EH (cell line): ENCODE measurements at places on chromosomes 16 and 17.

DNA sequence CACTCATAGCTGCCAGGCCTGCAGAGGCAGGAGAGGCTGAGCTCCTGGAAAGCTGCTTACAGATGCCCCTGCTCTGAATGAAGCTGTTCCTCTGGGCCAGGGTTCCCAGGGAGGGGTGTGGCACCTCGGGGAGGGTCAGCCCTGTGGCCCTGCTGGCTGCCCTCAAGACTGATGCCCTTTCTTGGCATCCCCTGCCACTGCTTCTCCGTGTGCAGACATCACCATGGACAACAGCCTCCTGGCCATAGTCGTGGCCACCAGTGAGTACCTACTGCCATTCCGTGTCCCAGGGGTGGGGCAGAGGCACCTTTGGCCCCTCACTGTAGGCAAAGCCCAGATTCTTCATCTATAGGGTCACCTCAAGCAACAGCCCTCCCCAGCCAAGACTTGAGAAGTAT, 8.9 kb downstream of the MRPL27 start:
- DNase-seq, result no peak

DNA sequence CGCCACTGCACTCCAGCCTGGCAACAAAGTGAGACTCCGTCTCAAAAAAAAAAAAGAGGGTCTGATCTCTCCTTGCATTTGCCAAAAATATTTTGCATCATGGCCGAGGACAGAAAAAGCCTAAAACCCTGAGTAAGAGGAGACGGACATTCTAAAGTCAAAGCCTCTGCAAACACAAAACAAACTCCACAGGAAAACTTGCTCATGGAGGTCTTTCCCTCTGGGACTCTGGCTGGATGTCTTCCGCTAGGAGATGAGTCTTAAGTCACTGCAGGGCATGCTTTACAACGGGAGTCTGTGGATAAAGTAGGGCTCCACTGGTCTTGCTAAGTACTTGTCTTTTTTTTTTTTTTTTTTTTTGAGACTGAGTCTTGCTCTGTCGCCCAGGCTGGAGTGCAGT, 74.0 kb downstream of the MRM3 start:
- DNase-seq, result no peak

GRCh38 chr17:58755577-58756245, at the start of gene PPM1E:
Gene PPM1E, plus strand, starts transcription at chr17:58755854.
- peak; percentile 25 for DNase-seq

GRCh38 chr17:6591599-6592158, 35.3 kb upstream of the PITPNM3 start:
- peak; percentile 86 for DNase-seq

- DNase-seq, result no peak
Observed at GRCh38 chr16:1491327-1491726, 1.8 kb upstream of the TELO2 start.

DNA sequence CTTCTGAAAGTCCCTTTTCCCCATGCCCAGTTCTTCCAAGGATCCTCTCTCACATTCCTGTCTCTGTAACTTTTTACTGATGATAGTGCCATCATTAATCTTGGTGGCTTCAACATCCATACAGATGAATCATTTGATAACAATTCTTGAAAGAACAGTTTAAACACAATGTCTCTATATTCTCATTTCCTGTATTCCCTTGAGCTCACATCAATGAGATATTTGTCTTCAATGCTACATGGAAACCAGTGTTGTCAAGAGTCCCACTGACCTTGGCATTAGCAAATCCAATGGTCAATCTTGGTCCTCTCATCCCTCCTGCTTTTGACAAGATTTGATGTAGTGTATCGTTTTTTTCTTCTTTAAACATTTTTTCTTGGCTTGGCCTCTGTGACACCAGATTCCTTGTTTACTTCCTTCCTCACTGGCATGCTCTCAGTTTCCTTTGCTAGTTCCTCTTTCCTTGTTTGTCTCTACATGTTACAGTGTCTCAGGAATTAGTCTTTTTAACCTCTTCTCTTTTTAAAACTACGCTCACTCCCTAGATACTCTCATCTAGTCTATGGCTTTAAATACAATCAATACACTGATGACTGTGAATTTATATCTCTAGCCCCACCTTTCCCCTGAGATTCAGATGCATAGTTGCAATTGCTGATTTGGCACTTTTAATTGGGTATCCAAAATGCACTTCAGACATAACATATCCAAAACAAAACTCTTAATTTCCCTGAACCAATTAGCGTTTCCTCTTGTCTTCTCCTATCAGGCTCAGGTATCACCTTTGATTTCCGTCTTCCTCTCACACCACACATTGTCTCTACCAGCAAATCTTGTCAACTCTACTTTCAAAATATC, 134.0 kb downstream of the MYO1D start:
- peak; percentile 27 for DNase-seq

- no peak for DNase-seq
Observed at GRCh38 chr16:2821487-2822157, 4.6 kb downstream of the PRSS21 start.

DNA sequence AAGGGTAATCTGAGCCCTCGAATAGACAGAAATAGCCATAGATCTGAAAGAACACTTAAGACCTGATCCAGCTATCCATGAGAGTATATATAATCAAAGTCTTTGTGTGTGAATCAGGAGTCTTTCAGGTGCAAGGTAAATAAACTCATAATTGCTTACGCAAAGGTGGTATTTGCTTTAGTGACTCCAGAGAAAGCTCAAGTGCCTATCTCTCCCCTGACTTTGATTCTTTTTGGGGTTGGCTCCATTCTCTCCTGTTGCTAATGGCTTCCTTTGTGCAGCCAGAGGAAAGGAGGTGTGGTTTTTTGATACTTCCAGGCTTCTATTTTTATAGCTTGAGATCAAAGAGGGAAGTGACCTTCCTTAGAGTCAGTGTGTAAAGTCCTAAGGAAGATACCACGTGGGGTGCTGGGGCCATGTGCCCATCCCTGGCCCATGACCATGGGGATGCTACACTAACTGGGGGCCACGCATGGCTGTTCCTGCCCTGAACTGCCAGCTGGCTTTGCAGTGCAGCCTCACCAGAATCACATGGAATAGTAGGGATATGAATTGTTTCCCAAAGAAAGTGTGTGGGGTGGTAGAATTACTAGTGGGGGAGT, 45.8 kb downstream of the TENT4B start:
- no peak for DNase-seq

GRCh38 chr17:82424001-82424862, 5.8 kb upstream of the OGFOD3 start:
- DNase-seq, result peak; percentile 58

GRCh38 chr17:27247071-27247957, 46.6 kb upstream of the WSB1 start:
- peak; percentile 89 for DNase-seq

DNA sequence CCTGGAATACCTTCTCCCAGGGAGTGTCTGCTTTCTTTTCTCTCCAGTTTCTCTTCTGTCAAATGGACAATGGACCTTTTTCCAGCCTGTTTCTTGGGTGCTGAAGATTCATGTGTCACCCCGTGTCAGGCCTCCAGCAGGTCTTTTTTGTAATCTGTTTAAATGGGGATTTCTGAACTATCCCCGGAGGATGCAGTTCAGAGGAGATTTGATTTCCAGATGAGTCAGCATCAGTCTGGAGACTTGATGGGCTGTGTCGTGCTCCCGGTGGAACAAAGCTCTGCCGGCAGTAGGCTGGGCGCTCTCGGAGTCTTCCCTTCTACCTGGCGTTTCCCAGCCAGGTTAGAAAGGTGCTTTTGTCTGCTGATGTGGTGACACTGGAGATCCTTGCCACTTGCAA, 440.6 kb downstream of the HS3ST3B1 start:
- DNase-seq, result peak; percentile 18

GRCh38 chr17:8803531-8804420, 4.6 kb upstream of the MFSD6L start:
- DNase-seq, result no peak

- DNase-seq, result no peak
Observed at GRCh38 chr17:2821868-2822267, 25.6 kb downstream of the RAP1GAP2 start.

DNA sequence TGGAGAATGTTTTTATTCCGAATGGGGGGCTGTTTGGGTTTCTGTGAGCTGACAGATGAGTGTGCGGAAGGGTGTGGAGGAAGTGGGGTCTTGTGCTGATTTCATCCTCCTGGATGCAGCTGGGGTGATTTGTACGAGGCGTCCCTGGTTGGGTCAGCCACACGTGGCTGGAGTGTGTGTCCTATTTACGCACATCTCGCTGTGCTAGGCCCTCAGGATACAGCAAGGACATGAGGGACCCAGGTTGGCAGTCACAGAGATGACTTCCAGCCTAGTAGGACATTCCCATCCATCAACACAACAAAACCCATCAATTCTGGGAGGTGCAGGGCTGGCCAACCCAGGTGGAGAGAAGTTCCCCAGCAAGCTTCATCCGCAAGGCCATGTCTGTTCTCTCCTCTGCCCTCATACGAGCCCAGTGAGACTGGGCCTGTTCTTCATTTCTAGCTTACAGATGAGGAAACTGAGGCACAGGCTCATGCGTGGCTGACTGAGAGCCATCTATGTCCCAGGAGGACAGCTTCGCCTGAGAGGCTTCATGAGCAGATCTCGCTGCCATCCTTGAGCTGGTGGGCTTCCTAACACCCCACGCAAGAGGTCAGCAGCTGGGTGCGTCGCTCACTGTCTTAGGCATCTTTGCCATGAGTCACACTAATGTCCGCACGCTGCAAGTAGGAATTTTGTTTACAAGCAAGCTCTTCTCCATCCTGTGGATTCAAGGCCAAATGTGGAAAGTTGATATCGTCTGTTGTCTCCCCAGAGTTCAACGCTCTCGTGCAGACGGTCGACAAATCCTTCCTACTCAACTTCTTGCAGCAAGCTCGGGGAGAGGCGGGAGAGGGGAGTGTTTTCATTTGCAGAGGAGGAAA, 24.4 kb downstream of the IRF8 start:
- DNase-seq, result peak; percentile 69

GRCh38 chr17:45316434-45317110, at the start of gene MAP3K14:
Gene MAP3K14, minus strand, starts transcription at chr17:45317020. Its CDS starts 26,275 bp downstream, at chr17:45290745.
- peak; percentile 78 for DNase-seq

- DNase-seq, result no peak
Observed at GRCh38 chr17:80603396-80603795, 58.8 kb downstream of the RPTOR start.
